ENCODE measurements at places on chromosomes 4 and X. TPM values are rescaled to one million over a fixed set of nuclear protein-coding genes. Genes with fewer than 3 reads are reported as not detected.

Gene DGKK
- 0.98 TPM for total RNA-seq

- DNase-seq: no peak
- H3K4me1 ChIP-seq: no peaks in the 10 kb centered on the region
- H3K27me3 ChIP-seq: peaks cover 3% of the 10 kb centered on the region
Observed at GRCh38 chrX:16160729-16161128, 6.6 kb upstream of the MAGEB17 start.

DNA sequence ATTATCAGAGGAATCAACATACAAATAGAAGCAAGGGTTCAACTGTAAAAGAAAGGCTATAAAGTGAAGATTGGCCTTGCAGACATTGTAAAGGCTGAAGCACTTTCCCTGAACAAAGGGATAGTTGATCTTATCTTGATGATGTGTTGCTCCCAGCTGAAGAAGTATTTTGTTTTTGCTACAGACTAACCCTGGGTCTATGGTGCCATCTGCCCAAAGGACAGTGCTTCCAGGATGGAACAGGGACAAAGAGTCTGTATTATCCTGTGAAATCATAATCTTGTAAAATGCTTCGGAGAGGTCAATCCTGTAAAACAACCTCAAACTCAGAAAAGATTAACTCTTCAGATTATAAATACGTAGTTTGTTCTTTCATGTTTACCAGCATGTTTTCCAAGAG, 251.7 kb upstream of the ANKRD50 start:
- DNase-seq: no peak
- no peaks in the 10 kb centered on the region for H3K27me3 ChIP-seq
- no peak overlapping the region for H3K27ac ChIP-seq
- H3K36me3 ChIP-seq: no peaks in the 10 kb centered on the region
- H3K4me3 ChIP-seq: no peak overlapping the region

DNA sequence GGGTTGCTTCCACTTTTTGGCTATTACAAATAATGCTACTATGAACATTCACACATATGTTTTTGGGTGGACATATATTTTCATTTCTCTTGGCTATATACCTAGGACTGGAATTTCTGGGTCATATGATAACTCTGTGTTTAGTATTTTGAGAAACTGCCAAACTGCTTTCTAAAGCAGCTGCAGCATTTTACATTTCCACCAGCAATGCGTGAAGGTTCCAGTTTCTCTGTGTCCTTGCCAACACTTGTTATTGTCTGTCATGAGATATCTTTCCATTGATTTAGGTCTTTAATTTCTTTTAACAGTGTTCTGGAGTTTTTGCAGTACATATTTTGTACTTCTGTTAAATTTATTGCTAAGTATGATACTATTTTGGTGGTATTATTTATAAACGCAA, 48.3 kb downstream of the CLCN5 start:
- no peak overlapping the region for H3K4me3 ChIP-seq
- DNase-seq: no peak
- H3K27me3 ChIP-seq: no peaks in the 10 kb centered on the region
- no peak overlapping the region for H3K27ac ChIP-seq

DNA sequence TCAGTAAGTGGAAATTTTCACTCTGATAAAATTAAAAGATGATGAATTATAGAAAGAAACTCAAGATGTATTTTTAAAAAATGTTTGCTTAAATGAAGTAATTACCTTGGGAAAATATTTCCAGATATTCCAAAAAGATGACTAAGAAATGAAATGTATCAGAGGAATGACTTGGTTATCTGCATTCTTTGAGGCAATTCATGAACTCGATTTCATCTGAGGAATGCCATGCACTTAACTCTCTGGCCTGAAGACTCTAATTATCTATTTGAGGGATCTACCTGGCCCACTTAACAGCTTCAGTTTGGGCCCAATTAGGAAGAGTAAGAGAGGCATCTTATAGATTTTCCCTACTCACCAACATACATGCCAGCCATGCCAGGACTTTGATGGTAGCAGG, 182.3 kb downstream of the INPP4B start:
- H3K4me1 ChIP-seq: no peaks in the 10 kb centered on the region
- no peak overlapping the region for H3K27ac ChIP-seq
- no peak overlapping the region for H3K4me3 ChIP-seq
- DNase-seq: no peak

DNA sequence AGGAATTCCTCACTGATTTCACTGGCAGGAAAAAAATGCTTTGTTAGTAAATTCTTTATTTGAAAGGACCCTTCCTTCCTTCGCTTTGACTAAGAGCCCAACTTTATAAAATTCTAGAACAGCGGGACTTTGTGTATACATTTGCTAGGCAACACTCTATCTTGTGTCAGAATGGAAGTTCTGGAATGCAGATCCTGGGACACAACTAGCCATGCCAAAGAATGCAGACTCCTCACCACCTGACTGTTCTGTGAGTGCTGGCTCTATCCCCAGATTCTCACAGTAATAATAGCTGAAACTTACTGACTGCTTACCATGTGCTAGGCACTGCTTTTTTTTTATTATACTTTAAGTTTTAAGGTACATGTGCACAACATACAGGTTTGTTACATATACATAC, 73.3 kb upstream of the ZDHHC15 start:
- H3K36me3 ChIP-seq: no peaks in the 10 kb centered on the region
- no peak overlapping the region for H3K4me3 ChIP-seq
- H3K4me1 ChIP-seq: no peaks in the 10 kb centered on the region
- DNase-seq: no peak

- no peaks in the 10 kb centered on the region for H3K36me3 ChIP-seq
- H3K4me1 ChIP-seq: no peaks in the 10 kb centered on the region
- H3K4me3 ChIP-seq: no peak overlapping the region
- H3K27me3 ChIP-seq: no peaks in the 10 kb centered on the region
Observed at GRCh38 chrX:22634751-22635150, 362.0 kb downstream of the CBLL2 start.

DNA sequence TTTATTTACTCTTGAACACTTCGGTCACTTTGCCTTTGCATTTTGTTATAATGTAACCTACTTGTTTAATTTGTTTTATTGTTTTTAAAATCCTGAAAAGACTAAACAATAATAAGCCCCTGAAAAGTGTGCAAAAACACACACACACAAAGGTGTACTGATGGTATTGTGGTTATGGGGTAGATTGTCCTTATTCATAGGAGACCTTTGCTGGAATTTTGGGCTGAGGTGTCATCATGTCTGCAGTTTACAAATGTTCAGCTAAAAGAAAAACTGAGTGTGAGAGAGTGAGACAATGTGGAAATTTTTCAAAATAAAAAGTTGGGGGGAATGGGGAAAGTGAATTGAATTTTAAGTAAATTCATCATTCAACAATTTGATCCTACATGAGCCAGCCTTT, 174.9 kb downstream of the QDPR start:
- no peak for DNase-seq
- no peak overlapping the region for H3K27ac ChIP-seq
- H3K27me3 ChIP-seq: peaks cover 5% of the 10 kb centered on the region
- H3K36me3 ChIP-seq: no peaks in the 10 kb centered on the region
- no peak overlapping the region for H3K4me3 ChIP-seq
- H3K4me1 ChIP-seq: no peaks in the 10 kb centered on the region

- no peak for DNase-seq
- H3K36me3 ChIP-seq: no peaks in the 10 kb centered on the region
- no peak overlapping the region for H3K27ac ChIP-seq
- peaks cover 13% of the 10 kb centered on the region for H3K27me3 ChIP-seq
- H3K4me1 ChIP-seq: peaks cover 3% of the 10 kb centered on the region
Observed at GRCh38 chr4:3821580-3822229, 55.5 kb downstream of the ADRA2C start.

DNA sequence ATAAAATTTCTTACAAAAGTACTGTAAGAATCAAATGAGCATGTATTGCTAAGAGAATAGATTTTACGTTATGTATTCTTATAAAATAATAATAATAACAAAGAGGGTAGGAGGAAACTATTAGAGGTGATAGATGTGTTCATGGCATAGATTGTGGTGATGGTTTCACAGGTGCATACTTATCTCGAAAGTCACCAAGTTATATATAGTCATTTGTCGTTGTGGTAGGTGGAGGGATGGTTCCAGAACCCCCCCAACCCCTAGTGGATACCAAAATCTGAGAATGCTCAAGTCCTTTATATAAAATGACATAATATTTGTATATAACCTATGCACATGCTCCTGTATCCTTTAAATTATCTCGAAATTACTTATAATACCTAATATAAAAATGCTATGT, 36.7 kb upstream of the H2AZ1 start:
- H3K4me1 ChIP-seq: peaks cover 1% of the 10 kb centered on the region
- no peaks in the 10 kb centered on the region for H3K36me3 ChIP-seq
- H3K27me3 ChIP-seq: no peaks in the 10 kb centered on the region
- H3K4me3 ChIP-seq: no peak overlapping the region
- DNase-seq: no peak

DNA sequence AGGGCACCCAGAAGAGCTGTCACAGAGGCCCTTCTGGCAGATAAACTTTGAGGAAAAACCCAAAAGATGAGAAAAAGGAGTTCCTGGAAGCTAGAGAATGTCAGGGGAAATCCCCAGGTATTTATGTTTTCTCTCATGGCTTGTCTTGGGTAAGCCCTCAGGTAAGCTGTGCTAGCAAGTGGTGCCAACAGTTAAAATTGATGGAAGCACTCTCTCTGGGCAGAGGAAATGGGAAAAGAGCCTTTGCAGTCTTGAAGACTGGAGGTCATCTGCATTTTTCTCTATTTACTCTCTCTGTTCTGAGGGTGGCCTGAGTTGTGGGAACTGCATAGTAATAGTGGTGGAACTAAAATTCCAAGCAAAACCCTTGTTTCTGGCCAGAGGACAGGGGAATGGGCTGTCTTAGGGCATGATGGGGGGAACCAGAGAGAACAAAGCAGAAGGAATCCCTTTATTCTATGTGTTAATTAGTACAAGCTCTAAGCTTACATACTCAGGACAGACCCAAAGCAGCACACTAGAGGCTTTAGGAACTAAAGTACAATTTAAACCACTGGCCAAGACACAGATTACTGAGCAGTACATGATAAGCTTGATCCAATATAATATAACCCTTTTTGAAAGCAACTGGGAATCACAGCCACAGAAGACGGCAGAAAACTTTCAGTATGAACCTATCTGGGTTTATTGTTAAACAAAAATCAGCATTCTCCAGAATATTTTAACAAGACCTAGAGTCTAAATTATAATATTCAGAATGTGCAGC, 53.3 kb upstream of the SLC10A4 start:
- peaks cover 3% of the 10 kb centered on the region for H3K36me3 ChIP-seq
- no peak overlapping the region for H3K27ac ChIP-seq
- no peak for DNase-seq
- no peak overlapping the region for H3K4me3 ChIP-seq
- H3K27me3 ChIP-seq: no peaks in the 10 kb centered on the region
- H3K4me1 ChIP-seq: no peaks in the 10 kb centered on the region

DNA sequence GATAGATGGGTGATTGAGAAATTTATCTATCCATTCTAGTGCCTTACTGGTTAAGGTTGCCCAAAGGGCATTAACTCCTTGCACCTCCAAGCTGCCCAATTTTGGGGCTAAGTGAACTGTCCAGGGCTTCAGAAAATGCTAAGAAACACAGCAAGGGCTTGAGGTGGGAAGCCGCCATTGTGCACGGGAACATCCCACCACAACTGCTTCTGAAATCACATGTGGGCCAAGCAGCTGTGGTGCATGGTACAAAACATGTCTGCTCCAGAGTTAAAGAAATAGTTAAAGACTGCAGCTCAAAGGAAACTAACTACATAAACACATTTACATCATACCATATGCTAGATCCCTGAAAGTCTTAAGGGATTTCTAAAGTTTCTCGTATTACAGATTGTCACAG, 144.3 kb upstream of the NDST3 start:
- no peaks in the 10 kb centered on the region for H3K36me3 ChIP-seq
- no peaks in the 10 kb centered on the region for H3K27me3 ChIP-seq
- no peak overlapping the region for H3K4me3 ChIP-seq
- no peak for DNase-seq

DNA sequence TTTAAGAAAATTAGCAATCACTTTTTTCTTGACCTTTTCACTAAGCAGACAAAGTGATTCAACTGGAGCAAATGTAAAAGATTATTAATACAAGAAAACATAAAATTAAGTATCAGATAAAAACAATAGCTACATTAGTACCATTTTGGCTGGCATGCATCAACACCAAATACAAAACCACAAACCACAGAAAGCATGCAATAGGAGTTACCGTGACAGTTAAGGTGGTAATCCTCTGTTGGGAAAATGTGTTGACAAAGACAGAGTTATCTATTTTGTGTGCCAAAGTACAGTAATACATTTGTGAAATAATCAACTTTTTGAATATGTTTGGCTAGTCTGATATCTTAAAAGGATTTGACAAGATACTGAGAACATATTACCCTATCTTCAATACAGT, 89.8 kb upstream of the ETNPPL start:
- no peak for DNase-seq
- H3K27me3 ChIP-seq: no peaks in the 10 kb centered on the region
- peaks cover 8% of the 10 kb centered on the region for H3K4me1 ChIP-seq
- no peaks in the 10 kb centered on the region for H3K36me3 ChIP-seq
- H3K4me3 ChIP-seq: no peak overlapping the region

- H3K27me3 ChIP-seq: no peaks in the 10 kb centered on the region
- no peaks in the 10 kb centered on the region for H3K36me3 ChIP-seq
- H3K4me3 ChIP-seq: peak overlapping the region; percentile 89
- no peak overlapping the region for H3K27ac ChIP-seq
- DNase-seq: no peak
Observed at GRCh38 chrX:10831716-10832502, 211.5 kb upstream of the MID1 start.

DNA sequence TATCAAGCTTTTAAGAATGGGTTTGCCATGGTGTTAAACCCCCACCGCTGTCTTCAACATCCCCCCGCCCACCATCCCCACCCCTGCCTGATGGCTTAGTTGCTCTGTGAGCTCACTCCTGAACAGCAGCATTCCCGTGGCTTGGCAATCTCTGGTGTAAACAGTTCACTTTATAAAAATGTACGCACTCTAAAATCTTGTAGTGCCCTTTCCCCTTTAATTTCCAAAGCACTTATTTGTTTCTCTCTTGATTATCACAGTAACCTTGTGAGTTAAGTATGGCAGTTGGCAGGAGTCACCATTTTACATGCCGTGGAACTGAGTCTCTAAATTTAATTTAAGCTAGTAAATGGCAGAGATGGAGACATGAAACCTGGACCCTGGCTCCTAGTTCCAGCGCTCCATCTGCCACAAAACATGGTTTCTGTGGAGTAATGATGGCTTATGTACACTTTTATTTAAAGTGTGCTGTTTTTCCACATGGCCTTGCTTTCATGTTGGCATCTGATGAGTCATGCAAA, 123.1 kb downstream of the AFF1 start:
- H3K36me3 ChIP-seq: peaks cover 33% of the 10 kb centered on the region
- H3K27me3 ChIP-seq: no peaks in the 10 kb centered on the region
- H3K4me1 ChIP-seq: peaks cover 46% of the 10 kb centered on the region
- H3K27ac ChIP-seq: no peak overlapping the region
- no peak overlapping the region for H3K4me3 ChIP-seq
- DNase-seq: no peak

- no peaks in the 10 kb centered on the region for H3K4me1 ChIP-seq
- DNase-seq: no peak
- peaks cover 6% of the 10 kb centered on the region for H3K27me3 ChIP-seq
- no peak overlapping the region for H3K4me3 ChIP-seq
- no peaks in the 10 kb centered on the region for H3K36me3 ChIP-seq
- H3K27ac ChIP-seq: peak overlapping the region; percentile 5
Observed at GRCh38 chrX:19174401-19175025, 52.2 kb upstream of the ADGRG2 start.

- DNase-seq: no peak
- no peak overlapping the region for H3K4me3 ChIP-seq
- no peaks in the 10 kb centered on the region for H3K27me3 ChIP-seq
- no peaks in the 10 kb centered on the region for H3K36me3 ChIP-seq
- no peak overlapping the region for H3K27ac ChIP-seq
- no peaks in the 10 kb centered on the region for H3K4me1 ChIP-seq
Observed at GRCh38 chrX:4994855-4995254, 1233.8 kb downstream of the NLGN4X start.
